ENCODE measurements at places on chromosomes 2 and 18.

DNA sequence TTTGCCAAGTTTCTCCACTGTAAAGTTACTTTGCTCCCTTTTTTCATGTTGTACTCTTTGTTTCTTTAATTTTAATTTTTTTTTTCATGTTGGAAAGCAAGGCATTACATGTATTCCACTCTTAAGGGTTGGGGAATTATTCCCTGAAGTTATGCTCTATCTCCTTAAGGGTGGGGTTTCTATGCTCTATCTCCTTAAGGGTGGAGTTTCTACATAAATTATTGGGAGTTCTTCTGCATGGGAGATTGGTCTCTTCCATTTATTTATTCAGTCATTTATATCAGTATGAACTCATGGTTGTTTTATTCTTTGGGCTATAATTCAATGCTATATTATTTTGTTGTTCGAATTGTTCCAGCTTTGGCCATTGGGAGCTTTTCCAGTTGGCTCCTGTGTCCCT lies 11.2 kb downstream of the MRPL33 start:
- DNase-seq = no peak

DNA sequence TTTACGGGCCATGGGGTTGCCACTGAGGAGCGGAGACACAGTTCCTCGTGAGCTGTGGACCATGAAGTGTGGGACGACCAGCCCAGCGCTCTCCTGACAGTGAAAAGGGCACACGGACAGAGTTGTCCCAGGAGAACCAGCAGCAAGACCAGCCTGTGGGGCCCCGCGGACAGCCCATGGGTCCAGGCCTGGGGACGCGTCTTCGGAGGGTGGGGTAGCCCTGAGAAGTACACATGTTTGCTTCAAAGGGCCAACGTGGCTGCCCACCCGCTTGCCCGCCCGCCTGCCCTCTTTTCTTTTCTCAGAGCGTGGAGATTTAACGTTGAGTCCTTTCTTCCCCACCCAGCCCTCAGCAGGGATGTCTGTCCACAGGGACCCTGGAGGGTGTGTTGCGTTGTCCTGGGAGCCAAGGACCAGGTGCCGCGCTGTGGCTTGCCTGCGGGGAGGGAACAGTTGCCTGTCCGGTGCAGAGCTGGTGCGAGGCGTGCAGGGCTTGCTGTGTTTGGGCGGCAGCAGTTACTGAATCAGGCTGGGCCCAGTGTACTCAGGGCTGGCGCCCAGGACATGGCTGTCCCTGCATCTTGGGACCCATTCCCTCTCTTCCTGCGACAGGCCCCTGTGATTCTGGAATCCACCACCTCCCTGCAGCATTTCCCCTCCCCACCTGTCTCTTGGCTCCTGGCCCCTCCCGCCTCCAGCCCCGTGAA lies 120.1 kb upstream of the HDAC4 start:
- no peak for DNase-seq

GRCh38 chr2:148172131-148172753 lies 151.4 kb downstream of the MBD5 start:
- DNase-seq = no peak

DNA sequence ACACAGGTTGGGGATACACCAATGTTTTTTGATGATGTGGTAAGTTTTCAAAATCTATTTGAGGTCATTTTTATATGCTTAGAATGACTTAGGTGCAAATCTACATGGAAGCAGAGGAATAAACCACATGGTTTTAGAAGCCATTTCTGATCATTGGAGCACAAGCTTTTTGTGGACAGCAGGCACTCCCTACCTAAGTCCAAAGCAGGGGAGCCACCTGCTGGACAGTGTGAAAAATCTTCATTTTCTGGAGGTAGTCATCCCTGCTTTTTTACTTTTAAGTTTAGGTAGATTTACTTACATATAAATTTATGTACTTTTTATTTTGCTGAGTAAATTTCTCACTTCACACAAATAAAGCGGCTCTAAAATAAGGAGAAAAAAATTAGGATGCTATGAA lies 323.2 kb downstream of the PLCL1 start:
- no peak for DNase-seq

DNA sequence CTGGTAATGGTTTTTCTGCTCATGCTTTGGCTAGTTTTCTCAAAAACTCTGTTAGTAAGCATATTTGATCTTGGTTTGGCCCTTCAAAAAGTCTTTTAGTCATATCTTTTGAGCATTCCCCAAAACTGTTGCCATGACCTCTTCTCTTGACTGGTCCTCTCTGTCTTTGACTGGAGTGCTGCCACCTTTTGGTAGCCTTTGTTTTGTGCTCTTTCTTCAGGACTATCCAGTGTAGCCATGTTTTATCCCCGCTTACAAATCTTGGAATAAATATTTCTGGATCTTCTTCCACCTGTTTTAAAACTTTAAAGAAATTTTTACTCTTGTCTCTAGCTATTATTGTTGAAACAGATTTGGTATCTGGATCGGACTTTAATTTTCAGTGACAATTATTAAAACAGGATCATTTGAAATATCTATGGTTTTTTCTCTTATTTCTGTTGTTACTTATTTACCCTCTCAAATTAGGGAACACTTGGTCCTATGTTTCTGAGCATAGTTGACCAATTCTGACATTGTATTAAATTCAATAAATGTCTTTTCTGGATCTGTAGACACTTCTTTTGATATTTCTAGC lies 965 bp upstream of the ELOA2 start:
- DNase-seq = no peak

All from SIG-M5 (cell line).